ENCODE measurements at places on chromosomes 16 and 17.

- H3K27ac ChIP-seq, result no peak overlapping the region
- H3K4me1 ChIP-seq, result no peaks in the 10 kb centered on the region
- no peak for ATAC-seq
- H3K36me3 ChIP-seq, result peaks cover 19% of the 10 kb centered on the region
These were observed 15.0 kb downstream of the HNF1B start for GRCh38 chr17:37729905-37730304.

DNA sequence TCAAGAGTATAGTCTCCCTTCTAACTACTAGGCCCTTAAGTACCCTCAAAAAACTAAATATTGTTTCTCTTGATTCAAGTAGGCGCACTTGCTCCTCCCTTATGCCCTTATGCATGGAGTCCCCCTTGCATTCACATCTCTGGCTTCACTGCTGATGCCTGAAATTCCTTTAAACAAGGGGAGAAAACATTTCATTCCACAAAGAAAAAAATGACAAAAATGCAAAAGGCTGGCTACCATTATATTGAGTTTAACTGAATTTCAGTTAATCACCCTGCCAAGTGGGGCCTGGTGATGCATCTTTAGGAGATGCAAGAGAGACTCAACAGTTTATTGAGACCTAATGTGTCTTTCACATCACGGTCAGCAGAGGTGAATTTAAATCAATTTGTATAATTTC lies 35.6 kb downstream of the CRLF3 start:
- peaks cover 35% of the 10 kb centered on the region for H3K36me3 ChIP-seq
- H3K4me3 ChIP-seq, result no peak overlapping the region
- ATAC-seq, result no peak

GRCh38 chr16:50487528-50487927 lies 60.7 kb upstream of the NKD1 start:
- peaks cover 12% of the 10 kb centered on the region for H3K27me3 ChIP-seq
- H3K27ac ChIP-seq, result no peak overlapping the region
- H3K4me1 ChIP-seq, result no peaks in the 10 kb centered on the region

DNA sequence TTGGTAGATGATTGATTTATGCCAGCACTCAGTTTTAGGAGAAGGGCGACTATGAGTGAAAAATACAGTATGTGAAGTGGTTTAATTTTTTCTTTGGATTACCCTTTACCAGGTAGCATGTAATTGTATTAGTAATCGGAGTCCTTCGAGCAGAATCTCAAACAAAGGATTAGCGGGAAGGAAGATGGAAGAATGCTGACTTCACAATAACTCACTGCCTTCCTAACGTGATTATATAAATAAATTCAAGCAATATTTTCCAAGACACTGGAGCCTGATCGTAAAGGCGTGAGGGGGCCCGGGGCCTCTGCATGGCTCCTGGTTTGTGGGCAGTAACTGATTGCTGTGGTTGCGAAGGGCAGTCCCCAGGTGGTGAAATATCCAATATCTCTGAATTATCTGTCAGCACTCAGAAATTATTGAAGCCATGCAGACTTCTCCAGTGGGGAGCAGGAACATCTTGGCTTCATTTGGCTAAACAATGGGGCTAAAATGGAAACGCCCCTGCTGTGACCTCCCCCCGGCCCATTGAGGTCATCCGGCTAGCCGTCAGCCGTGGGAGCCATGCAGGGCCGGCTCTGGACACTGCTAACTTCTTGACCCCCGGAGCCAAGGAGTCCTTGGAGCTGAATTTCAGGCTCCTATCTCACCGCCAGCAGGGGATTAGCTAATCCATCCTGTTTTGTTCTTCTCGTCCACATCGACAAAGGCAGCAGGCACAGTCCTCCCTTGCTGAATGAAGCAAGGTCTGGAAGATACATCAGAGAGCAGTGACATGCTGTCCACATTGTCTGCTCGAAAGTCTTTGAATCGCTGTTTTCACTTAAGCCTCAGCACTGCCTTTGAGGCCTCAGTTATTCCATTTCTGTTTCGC lies 295.9 kb upstream of the N4BP1 start:
- H3K27ac ChIP-seq, result no peak overlapping the region
- H3K4me3 ChIP-seq, result no peak overlapping the region
- H3K27me3 ChIP-seq, result peaks cover 8% of the 10 kb centered on the region
- no peak for ATAC-seq
- no peaks in the 10 kb centered on the region for H3K36me3 ChIP-seq
- no peaks in the 10 kb centered on the region for H3K4me1 ChIP-seq

DNA sequence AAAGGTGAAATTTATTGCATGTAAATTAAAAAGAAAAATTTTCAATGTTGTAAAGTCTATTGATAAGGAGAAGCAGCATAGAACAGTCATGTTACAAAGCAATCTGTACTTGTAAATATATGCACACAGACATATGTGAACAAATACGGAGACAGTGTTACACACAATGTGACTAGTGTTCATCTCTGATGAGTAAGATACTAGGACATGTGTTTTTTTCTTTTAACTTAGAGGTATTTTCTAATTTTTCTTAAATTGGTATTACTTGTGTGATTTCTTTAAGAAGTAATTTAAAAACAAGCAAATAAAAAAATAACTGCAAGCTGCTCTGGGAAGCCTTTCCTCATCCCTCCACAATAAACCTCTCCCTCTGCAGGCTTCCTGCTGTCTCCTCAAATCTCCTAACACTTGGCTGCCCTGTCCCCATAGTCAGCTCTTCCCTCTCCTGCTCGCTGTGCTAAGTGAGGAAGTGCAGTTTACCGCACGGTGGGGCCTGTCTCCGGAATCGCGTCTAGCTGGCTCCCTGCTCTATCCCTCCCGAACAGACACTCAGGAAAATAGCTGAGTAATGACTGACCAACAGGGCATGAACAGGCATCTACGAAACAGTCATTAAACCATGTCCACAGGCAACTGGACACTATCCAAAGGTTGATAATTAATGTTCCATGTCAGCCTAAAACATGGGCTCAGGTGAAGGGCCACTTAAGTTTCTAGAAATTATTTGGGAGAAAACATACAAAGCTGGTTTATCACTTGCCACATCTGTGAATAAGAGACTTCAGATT lies 35.9 kb downstream of the CMTM4 start:
- H3K4me3 ChIP-seq, result no peak overlapping the region
- H3K36me3 ChIP-seq, result no peaks in the 10 kb centered on the region
- H3K4me1 ChIP-seq, result no peaks in the 10 kb centered on the region
- H3K27ac ChIP-seq, result no peak overlapping the region

- peaks cover 65% of the 10 kb centered on the region for H3K27me3 ChIP-seq
- peak overlapping the region; percentile 7 for H3K4me3 ChIP-seq
- H3K36me3 ChIP-seq, result no peaks in the 10 kb centered on the region
These were observed 464 bp downstream of the RUNDC3A start for GRCh38 chr17:44308865-44309264.

DNA sequence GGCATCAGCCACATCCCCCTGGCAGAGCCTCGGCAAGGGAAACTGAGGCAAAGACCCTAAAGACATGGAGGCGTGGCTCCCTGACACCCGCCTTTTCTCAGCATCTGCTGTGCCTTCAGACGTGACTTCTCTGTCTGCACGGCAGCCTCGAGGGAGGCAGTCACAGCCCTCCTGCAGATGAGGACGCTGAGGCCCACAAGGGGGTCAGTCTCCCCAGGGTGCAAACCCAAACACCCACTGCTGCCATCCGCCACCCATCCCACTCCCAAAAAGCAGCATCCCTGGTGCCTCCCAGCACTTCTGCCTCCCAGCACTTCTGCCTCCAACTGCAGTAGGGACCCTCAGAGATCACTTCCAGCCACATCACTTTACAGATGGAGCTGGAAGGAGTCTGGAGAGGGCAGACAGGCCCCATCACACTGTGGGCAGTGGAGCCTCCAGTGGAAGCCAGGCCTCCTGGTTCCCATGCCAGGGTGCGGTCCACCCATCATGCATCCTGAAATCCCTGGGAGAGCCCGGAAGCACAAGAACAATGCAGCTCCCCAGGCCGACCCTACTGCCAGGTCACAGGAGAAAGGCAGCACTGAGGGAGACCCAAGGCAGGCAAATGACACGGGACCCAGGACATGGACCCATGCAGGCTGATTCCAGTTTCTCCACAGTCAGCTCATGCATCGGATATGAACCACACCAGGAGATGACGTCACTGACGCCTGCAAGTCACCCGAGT lies 23.8 kb downstream of the KDM8 start:
- H3K27ac ChIP-seq, result no peak overlapping the region
- no peak for ATAC-seq
- peaks cover 53% of the 10 kb centered on the region for H3K36me3 ChIP-seq
- peaks cover 45% of the 10 kb centered on the region for H3K4me1 ChIP-seq

DNA sequence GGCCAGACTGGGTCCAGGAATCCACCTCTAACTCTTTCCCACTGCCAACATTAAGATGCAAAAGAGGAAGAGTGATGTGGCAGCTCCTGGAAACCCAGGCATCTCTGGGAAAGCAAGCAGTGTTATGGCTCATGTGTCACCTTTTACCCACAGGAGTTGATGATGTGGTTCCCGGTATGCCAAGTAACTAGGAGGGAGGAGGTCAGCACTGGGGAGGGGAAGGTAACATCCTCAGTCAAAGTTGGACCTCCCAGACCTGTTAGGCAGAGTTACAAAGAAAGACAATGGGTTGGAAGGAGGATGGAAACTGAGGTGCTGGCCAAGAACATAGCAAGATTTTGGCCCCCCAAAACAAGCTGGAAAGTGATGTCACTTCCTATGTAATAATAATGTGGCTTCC lies 11.4 kb downstream of the KRABD2 start:
- no peaks in the 10 kb centered on the region for H3K27me3 ChIP-seq
- peaks cover 20% of the 10 kb centered on the region for H3K36me3 ChIP-seq

GRCh38 chr17:30251931-30252330 lies 16.4 kb upstream of the SLC6A4 start:
- peaks cover 63% of the 10 kb centered on the region for H3K36me3 ChIP-seq
- H3K27ac ChIP-seq, result no peak overlapping the region
- no peak for ATAC-seq
- H3K27me3 ChIP-seq, result no peaks in the 10 kb centered on the region
- H3K4me1 ChIP-seq, result no peaks in the 10 kb centered on the region

DNA sequence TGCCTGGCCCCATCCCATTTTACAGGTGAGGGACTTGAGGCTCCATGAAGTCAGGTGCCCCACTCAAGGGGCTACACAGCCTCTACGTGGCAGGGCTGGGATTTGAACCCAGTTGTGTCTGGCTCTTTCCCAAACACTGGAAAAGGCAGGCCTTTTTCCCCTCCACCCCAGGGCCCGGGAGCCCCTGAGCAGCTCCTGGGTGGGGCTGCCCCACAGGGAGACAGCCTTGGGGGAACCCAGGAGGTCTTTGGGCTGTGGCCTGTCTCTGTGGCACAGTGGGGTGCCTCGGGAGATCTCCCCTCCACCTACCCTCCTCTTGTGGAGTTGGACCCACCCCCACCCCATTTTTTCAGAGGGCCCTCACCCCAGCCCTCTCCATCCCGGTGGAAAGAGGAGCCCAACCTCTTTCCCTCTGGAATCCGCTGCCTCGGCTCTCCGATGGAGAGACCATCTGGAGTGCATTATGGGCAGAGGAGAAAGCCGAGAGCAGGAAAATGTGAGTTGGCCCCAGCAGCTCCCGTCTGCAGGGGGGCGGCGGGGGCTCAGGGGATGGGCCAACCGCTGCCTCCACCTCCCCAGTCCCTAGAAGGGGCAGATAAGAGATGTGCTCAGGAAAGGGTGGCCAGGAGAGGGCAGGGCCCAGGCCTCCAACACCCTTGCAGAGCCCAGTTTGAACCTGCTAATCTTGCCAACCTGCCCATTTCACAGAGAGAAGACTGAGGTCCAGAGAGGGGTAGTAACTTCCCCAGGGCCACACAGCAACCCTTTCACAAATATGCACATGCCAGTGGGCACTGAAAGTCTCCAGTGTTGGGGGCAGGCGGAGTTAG lies 15.4 kb upstream of the TMEM92 start:
- H3K27me3 ChIP-seq, result peaks cover 67% of the 10 kb centered on the region
- H3K36me3 ChIP-seq, result no peaks in the 10 kb centered on the region
- H3K4me3 ChIP-seq, result no peak overlapping the region
- no peak for ATAC-seq
- H3K27ac ChIP-seq, result no peak overlapping the region
- H3K4me1 ChIP-seq, result no peaks in the 10 kb centered on the region

GRCh38 chr16:9203956-9204355 lies 112.5 kb downstream of the HAPSTR1 start:
- H3K4me1 ChIP-seq, result no peaks in the 10 kb centered on the region
- no peaks in the 10 kb centered on the region for H3K36me3 ChIP-seq
- no peak overlapping the region for H3K27ac ChIP-seq
- peaks cover 51% of the 10 kb centered on the region for H3K27me3 ChIP-seq
- ATAC-seq, result no peak
- H3K4me3 ChIP-seq, result no peak overlapping the region

GRCh38 chr16:734208-734980 lies 6.4 kb downstream of the CIAO3 start:
- H3K4me3 ChIP-seq, result no peak overlapping the region
- H3K27ac ChIP-seq, result no peak overlapping the region
- H3K4me1 ChIP-seq, result peaks cover 37% of the 10 kb centered on the region
- no peaks in the 10 kb centered on the region for H3K27me3 ChIP-seq

- H3K36me3 ChIP-seq, result peaks cover 6% of the 10 kb centered on the region
- H3K4me1 ChIP-seq, result peaks cover 7% of the 10 kb centered on the region
- no peak overlapping the region for H3K27ac ChIP-seq
- no peak for ATAC-seq
- peaks cover 56% of the 10 kb centered on the region for H3K27me3 ChIP-seq
These were observed 114.3 kb downstream of the MGAT5B start for GRCh38 chr17:76982408-76983074.

- H3K27me3 ChIP-seq, result no peaks in the 10 kb centered on the region
- H3K4me1 ChIP-seq, result no peaks in the 10 kb centered on the region
- H3K36me3 ChIP-seq, result no peaks in the 10 kb centered on the region
These were observed 41.3 kb downstream of the GP2 start for GRCh38 chr16:20285993-20286499.

DNA sequence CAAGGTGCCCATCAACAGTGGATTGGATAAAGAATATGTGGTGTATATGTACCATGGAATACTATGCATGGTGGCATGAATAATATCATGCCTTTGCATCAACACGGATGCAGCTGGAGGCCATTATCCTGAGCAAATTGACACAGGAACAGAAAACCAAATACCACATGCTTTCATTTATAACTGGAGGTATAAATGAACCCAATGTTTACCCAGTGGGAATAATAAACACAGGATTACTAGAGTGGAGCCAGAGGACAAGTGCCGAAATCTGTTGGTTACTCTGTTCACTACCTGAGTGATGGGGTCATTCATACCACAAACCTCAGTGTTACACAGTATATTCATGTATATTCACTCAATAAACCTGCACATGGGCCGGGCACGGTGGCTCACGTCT lies 125.2 kb downstream of the CDH11 start:
- H3K27me3 ChIP-seq, result no peaks in the 10 kb centered on the region
- no peaks in the 10 kb centered on the region for H3K36me3 ChIP-seq
- no peak for ATAC-seq
- H3K4me3 ChIP-seq, result no peak overlapping the region
- H3K27ac ChIP-seq, result no peak overlapping the region
- no peaks in the 10 kb centered on the region for H3K4me1 ChIP-seq
